ENCODE measurements at places on chromosomes 3 and 15.

- no peak for DNase-seq
These were observed 174.3 kb downstream of the SOX2 start for GRCh38 chr3:181885868-181886630.

- no peak for DNase-seq
These were observed 37.6 kb upstream of the TP63 start for GRCh38 chr3:189593581-189593980.

GRCh38 chr3:94173673-94174434, 111.0 kb downstream of the NSUN3 start:
- DNase-seq, result no peak

DNA sequence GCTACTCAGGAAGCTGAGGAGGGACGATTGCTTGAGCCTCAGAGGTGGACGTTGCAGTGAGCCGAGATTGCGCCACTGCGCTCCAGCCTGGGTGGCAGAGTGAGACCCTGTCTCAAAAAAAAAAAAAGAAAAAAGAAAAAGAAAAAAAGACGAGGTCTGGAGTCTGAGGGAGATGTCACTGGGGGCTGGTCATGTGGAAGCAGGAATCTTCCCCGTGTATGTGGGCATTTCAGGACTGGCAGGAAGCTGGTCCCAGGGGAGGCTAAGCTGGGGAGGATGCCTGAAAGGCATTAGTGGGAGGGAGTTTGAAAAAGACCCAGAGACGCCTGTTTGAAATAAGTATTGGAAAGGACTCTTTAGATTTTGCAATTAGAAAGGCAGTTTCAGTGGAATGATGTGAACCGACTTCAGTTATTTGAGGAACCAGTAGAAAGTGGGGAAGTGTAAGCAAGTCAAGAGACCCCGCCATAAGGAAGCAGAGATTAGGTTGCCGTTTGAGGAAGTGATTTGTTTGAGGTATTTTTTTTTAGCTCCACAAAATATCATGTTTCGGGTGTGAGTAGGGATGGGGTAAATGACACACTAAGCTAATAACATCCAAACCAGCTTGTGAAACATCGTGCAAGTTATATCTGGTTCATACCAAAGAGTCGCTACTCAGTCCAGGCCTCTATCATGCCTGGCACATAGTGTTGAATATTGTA, 55.5 kb downstream of the ST6GAL1 start:
- DNase-seq, result no peak

DNA sequence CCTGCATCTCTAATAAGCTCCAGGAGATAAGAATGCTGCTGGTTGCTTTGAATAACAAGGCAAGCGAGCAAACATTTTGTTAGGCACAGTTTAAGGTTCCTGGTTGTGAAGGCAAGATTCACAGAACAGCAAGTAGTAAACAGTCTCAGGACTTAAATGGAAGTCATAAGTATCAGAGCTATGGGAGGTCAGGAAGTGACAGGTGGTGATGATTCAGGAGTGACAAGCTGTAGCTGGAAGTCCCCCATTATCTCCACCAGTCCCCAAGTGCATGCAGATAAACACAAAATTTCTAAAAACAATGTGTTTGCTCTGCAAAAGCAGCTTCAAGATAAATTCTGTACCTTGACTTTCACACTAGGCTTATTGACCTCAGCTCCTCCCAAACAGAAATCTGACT, 3.3 kb downstream of the FETUB start:
- DNase-seq, result no peak

DNA sequence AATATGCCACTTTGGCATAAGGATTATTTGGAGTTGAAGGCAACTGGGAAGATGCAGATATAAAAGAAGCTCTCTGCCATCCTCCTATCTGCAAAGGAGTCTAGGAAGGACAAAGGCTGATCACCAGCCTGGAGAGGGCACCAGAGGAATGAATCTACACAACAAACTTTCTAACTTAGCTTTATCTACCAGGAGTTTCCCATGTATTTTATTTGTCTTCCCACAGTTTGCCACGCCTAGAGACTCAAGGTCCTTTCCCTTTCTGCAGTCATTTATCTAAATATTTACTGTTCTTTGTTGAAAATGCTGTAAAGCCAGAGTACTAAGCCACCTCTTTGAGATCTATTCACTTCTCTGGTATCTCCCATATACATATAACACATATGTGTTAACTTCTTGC, 32.2 kb downstream of the GPR176 start:
- no peak for DNase-seq
